ENCODE measurements at places on chromosomes 1 and 21. TPM values are rescaled to one million over a fixed set of nuclear protein-coding genes. Genes with fewer than 3 reads are reported as not detected.

Gene TMPRSS2
- total RNA-seq: 0.53 TPM

Gene SPRR2B
- not detected for total RNA-seq

Gene NTMT2
- not detected for total RNA-seq

GRCh38 chr1:41822866-41823265 is 95.9 kb downstream of the HIVEP3 start:
- DNase-seq: no peak

DNA sequence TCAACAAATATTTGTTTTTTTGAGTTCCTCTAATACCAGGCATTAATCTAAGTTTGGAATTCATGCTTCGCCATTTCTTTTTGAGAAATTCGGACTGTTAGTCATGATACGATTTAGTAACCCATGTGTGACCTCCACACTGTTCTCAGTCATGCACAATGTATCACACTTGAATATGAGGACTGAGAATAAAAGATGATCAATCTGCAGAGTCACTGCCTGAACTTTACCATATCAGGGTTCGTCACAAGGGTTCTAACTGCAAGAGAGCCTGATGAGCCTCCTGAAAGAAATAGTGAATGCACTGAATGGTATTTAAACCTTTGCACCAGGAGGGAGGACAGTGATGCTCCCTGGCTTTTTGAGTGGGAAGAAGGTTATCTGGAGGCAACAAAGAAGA is 10.9 kb upstream of the FASLG start:
- DNase-seq: no peak

DNA sequence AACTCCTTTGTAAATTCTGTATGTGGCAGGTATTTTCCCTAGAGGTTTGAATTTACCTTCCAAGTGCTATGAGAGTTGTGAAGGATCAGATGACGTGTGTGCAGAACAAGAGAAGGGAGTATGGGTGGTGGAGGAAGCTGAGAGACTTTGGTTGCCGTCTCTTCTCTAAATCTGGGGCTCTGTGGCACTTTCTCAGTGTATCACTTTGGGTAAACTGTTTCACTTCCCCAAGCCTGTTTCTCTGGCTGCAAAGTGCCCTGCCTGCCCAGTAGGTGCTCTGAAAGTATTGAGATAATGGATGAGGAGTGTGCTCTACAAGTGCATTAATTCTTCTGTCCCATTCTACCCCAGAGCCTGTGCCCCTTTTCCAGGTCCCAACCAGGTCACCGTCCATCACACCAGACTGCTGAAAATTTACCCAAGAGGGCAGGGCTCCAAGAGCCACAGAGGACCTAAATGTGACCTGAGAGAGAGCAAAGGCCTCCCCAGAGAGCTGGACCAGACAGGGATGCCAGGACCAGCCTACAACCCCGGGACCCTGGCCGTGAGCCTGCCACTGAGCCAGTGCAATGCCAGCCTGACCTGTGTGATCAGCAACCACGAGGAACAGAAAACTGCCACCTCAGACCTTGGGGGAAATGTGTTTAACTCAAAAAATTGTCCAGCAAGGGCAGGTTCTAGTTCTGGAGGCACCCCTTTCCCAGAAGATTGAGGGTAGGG is 131.6 kb upstream of the ETV3 start:
- DNase-seq: no peak

- no peak for DNase-seq
Observed at GRCh38 chr1:8394456-8395321, 76.8 kb downstream of the SLC45A1 start.

Measured in T-cell (primary cell).